Gastrocnemius medialis (tissue), 4 donors: ENCODE measurements at places on chromosomes 16 and 17. TPM values are rescaled to one million over a fixed set of nuclear protein-coding genes. Genes with fewer than 3 reads are reported as not detected.

DNA sequence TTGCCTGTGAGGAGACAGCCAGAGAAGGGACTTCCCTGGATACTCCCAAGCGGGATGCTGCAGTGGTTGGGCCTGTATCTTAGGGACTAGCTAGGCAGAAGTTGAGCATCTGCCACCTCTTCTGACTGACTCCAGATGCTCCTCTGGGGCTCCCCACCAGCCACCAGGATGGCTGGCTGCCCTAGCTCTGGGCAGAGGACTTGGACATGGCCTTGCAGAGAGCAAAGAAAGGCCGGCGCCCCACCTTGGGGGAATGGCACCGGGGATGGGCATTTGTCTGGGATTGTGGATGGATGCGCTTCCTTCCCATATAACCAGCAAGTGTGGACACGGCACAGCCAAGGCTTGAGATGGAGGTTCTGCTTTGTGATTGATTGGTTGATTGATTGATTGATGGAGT lies 69.0 kb downstream of the OR1D5 start:
- H3K27ac ChIP-seq = no peak overlapping the region
- H3K36me3 ChIP-seq = no peaks in the 10 kb centered on the region
- H3K4me1 ChIP-seq = no peaks in the 10 kb centered on the region
- no peak for DNase-seq

- H3K4me1 ChIP-seq = peaks cover 29% of the 10 kb centered on the region
- peaks cover 17% of the 10 kb centered on the region for H3K27me3 ChIP-seq
- no peaks in the 10 kb centered on the region for H3K36me3 ChIP-seq
- peak within 1 kb of the TSS; percentile 87 for H3K27ac ChIP-seq
Measured at GRCh38 chr17:28717578-28718332, at the start of gene RAB34. RAB34 (minus strand) TSS chr17:28717868; CDS start chr17:28717266, 602 bp downstream.

DNA sequence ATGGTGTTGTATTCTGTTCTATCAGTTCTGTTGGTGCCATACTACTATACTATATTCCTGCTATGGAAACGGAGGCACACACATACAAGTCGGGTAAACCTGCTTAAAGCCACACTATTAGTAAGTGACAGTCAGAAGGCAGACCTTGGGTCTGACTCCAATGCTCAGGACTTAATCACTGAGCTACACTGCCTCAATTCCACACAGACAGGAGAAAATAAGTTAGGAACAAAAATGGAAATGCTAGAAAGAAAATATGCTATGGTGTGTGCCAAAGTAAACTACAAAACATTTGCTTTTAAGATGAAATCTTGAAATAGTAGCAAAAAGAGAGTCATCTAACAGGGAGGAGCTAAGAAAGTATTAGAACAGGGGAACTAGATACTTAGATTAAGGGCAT lies 48.1 kb downstream of the MYO1D start:
- no peaks in the 10 kb centered on the region for H3K4me1 ChIP-seq
- H3K27ac ChIP-seq = no peak overlapping the region
- no peak for DNase-seq
- H3K36me3 ChIP-seq = no peaks in the 10 kb centered on the region
- no peak overlapping the region for H3K4me3 ChIP-seq
- no peaks in the 10 kb centered on the region for H3K27me3 ChIP-seq

DNA sequence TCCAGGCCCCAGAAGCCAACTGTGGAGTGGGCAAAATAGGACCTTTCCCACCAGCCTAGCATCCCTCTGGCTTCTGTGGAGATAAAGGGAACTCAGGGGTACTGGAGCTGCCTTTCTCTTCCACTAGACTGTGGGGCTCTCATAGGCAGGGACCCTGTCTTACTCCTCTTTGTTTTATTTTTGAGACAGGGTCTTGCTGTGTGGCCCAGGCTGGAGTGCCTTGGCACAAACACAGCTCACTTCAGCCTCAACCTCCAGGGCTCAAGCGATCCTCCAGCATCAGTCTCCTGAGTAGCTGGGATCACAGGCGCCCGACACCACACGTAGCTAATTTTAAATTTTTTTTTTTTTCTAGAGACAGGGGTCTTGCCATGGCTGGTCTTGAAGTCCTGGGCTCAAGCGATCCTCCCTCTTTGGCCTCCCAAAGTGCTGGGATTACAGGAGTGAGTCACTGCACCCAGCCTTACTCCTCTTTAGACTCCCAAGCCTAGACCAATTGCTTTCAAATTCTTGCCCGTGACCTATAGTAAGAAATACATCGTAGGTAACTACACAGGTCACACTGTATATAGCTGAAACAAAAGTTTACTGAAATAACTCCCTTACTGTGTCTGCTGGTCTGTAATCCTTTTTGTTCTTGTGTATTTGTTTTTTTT lies 2.6 kb downstream of the RAI1 start:
- H3K27ac ChIP-seq = no peak overlapping the region
- no peaks in the 10 kb centered on the region for H3K27me3 ChIP-seq
- H3K4me3 ChIP-seq = no peak overlapping the region
- DNase-seq = no peak

GRCh38 chr17:82495844-82496528 lies 23.5 kb upstream of the FOXK2 start:
- H3K36me3 ChIP-seq = no peaks in the 10 kb centered on the region
- H3K4me3 ChIP-seq = no peak overlapping the region
- H3K4me1 ChIP-seq = peaks cover 18% of the 10 kb centered on the region
- DNase-seq = no peak

Gene EVPLL
- total RNA-seq = not detected
